CD8-positive, alpha-beta memory T cell (primary cell): ENCODE measurements at places on chromosomes 3 and 15.

DNA sequence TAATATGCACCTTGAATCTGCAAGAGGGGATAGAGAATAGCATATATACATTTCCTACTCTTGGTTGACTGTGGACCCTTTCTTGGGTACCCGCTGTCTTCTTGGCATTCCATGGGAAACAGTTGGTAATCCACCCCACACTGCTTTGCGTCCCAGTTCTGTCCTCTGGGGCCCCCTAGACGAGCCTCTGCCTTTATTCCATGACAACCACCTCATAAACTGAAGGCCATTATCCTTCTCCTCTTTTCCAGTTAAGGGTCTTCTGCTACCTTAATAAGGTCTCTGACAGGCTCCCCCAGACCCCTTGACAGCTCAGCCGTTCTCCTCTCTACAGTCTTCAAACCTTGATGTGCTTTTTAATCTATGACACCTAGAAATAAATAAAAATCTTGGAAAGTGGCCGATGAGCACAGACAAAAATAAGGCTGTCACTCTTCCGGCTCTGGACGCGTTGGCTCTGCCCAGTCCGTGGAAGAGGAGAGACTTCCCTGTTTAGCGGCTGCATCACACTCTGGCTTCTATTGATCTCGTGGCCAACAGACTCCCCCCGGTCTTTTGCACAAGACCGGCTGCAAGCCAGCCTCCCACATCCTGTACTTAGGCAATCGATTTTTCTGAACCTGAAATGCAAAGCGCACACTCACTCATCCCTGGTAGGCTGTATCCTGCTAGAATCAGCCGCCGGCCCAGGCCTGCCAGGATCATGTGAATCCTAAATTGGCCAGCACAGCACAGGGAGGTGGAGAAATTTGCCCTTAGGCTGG, 251.0 kb upstream of the TLE3 start:
- DNase-seq = no peak

GRCh38 chr3:101228441-101228840, 91.9 kb downstream of the IMPG2 start:
- no peak for DNase-seq

GRCh38 chr3:95586754-95587153, 1227.6 kb upstream of the EPHA6 start:
- DNase-seq = no peak

- DNase-seq = no peak
Observed at GRCh38 chr3:124516333-124516732, 213.9 kb upstream of the UMPS start.

DNA sequence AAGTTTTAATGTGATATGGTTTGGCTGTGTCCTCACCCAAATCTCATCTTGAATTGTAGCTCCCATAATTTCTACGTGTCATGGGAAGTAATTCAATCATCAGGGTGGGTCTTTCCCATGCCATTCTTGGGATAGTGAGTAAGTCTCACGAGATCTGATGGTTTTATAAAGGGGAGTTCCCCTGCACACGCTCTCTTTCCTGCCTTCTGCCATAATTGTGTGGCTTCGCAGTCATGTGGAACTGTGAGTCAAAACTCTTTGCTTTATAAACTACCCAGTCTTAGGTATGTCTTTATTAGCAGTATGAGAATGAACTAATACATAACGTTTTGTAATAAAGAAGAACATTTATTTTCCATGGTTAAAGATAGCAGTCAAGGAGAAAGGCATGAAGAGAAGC, 39.2 kb upstream of the GOLIM4 start:
- no peak for DNase-seq

DNA sequence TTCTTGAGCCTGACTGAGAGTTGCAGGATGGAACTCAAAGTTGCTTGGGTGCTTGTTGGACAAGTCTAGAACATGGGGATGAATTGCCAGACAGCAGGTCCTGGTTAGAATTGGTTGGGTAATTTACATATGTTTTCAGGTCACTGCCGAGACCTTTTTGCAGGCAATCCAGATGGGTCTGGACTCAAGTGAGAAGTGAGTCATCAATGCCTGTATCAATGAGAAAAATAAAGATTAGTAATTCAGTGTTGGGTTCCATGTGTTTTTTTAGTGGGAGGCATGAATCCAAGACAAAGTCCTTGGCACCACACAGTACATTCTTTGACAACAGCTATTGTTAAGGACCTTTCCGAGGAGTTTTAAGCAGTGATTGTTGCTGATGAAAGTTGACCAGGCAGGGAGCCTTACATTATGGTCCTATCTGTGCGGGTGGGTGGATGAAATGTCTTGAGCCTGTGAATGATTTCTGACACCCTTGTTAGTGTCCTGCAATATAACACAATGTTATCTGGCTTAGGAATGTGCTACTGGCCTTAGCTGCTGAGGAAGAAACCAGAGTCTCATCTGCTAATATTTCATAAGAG, 77.7 kb downstream of the CRYGS start:
- DNase-seq = no peak

DNA sequence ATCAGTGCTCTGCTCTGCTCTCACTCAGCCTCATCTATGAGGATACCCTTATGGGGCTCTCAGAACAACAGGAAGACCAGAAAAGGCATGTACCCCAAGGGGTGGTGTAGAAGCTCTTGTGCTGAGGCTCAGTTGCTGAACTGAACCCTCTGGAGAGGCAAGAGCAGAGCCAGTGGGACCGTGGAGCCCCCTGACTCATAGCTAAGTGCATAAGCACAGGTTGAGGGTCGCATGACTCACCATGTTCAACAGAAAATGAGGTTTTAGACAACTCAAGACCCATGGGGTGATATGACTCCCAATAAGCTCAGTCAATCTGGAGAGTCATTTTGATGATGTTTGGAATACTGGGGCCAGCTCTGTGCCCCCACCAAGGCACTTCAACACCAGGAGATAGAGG, 37.3 kb downstream of the CRYGS start:
- DNase-seq = no peak

GRCh38 chr15:71496336-71496955, 313.9 kb upstream of the NR2E3 start:
- no peak for DNase-seq

- no peak for DNase-seq
Observed at GRCh38 chr15:37112971-37113670, 12.8 kb upstream of the MEIS2 start.

- DNase-seq = no peak
Observed at GRCh38 chr3:38471260-38471857, 17.7 kb downstream of the ACVR2B start.

GRCh38 chr3:197718891-197719290, 17.8 kb downstream of the RUBCN start:
- no peak for DNase-seq

DNA sequence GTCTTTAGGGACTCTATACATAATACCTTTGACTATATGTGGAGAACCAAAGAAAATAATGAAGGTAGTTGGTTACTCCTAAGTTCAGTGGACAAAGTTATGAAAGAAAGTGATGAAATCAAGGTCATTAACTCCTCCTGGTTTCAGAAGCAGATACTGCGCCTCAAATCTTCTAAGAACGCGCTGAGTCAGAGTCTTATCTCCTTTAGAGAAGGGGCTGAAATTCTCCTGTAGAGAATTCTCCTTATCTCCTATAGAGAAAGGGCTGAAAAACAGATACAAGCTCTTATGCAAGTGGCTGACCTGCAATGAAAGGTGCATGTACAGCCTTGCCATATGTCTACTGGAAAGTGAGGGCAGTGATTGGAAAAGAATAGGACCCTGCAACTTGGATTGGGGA, 824.2 kb downstream of the NSUN3 start:
- DNase-seq = no peak

DNA sequence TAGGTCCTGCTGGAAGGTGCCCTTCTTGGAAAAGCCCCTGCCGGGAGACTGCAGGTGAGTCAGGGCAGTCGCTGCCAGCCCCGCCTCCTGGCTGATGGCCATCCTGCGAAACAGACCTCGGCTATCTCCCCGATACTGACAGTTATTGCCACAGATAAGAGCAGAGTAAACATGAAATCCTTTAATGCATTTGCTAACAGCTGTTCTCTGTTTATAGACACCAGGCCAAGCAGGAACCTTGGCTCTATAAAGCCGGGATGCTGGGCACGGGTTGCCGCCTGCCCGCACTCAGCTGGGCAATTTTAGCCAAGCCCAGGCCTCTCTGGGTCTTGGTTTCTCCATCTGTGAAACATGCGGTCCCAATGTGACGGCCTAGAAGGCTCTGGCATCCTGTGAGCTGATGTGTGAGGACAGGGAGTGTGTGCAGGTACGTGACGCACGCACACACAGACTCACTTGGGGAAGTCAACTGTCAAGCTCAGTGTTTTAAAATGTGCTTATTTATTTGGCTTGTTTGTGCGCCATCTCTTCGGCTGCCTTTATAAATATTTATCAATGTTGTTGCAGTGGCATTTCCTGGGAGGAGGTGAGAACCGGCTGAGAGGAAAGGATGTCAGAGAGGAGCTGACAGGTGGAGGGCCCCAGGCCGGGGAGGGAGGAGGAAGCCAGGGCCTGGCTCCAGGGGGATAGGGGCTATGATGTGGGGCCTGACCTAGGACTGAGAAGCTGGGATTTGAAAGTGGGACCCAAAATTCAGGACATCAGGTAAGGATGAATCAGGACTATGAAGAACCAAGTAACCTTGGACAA, 50.8 kb upstream of the PRR23E start:
- DNase-seq = no peak

GRCh38 chr15:81087066-81087465, 47.0 kb upstream of the CFAP161 start:
- DNase-seq = no peak

DNA sequence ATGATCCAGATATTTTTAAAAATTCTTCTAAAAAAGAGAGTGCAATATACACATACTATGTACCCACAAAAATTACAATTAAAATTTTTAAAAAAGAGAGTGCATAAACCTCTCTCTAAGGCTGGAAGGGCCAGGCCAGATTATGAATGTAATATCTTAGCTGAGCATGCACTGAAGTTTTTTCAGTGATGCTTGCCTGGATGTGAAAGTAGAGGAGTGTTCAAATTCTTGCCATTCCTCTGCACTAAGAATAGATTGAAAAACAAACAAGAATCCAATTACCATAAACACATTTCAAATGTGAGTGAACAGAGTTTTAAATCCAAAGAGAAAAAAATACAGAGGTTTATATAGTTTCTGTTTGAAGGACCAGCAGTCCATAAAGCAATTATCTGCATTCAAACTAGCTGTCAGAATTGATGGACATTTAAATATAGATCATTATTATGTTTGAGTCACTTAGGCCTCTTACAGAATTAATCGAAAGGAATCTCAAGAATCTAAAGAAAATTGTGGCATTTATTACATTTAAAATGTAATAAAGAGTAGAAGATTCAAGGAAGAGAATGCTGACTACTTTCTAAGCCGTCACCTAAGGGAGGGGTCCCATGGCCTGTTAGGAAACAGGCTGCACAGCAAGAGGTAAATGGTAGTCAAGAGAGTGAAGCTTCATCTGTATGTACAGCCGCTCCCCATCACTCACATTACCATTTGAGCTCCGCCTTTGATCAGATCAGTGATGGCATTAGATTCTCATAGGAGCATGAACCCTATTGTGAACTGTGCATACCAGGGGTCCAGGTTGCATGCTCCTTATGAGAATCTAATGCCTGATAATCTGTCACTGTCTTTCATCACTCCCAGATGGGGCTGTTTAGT, 159.3 kb upstream of the MDFIC2 start:
- DNase-seq = no peak

DNA sequence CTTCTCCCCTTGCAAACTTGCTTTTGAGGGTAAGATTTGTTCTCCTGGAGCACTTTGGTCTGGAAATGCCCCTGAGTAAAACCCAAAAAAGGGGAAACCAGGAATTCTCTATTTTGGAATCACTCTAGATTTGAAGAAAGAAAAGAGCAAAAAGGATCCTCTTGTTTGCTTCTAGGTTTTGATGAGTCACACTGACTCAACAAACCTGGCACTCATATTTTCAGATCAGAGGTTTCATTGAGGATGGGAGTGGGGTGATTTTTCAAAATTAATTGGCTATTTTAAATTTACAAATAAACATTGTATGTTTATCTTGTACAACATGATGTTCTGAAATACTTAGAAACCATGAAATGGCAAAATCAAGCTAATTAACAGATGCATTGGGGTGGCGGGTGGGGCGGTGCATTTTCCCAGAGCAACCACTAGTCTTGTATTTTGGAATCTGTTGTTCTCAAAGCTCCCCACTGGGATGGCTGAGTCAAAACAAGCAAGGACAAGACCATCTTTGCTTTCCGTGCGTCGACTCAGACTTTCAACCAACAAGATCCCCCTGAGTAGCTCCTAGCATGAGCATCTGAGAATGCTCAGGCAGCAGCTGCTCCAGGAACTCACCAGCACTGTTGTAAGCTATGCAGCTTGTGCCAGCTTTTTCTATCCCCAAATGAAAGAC, 451.4 kb downstream of the WDR72 start:
- no peak for DNase-seq
